Activated T-helper 9 cell treated with anti-CD3 and anti-CD28 coated beads, Interleukin-2, amount 50 U/mL, for 16 hours (primary cell): ENCODE measurements at places on chromosomes 6 and 20.

GRCh38 chr6:102300350-102300749 lies 906.8 kb downstream of the GRIK2 start:
- DNase-seq = no peak

GRCh38 chr20:25309395-25310267 lies 61.7 kb downstream of the PYGB start:
- DNase-seq = no peak

- no peak for DNase-seq
Measured at GRCh38 chr20:33339515-33340058, 56.6 kb downstream of the BPIFB1 start.

GRCh38 chr20:35283441-35284266 lies 918 bp downstream of the EIF6 start:
- no peak for DNase-seq

DNA sequence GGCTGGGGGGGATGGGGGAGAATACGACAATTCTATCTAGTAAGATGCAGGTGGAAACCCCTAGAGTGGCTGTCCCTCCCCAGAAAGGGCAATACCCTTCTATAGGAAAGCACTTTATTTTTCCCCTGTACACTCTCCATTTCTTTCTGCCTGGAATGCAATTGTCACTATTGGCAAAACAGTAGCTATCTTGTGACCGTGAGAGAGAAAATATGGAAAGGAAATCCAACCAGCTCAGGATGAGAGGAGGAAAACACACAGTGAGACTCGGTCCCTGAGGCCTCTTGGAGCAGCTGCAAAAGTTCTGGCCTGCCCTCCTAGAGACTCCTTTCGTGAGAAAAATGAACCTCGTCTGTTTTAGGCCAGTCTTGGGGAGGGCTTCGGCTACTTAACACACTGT lies 43.4 kb downstream of the FAM50B start:
- DNase-seq = no peak

DNA sequence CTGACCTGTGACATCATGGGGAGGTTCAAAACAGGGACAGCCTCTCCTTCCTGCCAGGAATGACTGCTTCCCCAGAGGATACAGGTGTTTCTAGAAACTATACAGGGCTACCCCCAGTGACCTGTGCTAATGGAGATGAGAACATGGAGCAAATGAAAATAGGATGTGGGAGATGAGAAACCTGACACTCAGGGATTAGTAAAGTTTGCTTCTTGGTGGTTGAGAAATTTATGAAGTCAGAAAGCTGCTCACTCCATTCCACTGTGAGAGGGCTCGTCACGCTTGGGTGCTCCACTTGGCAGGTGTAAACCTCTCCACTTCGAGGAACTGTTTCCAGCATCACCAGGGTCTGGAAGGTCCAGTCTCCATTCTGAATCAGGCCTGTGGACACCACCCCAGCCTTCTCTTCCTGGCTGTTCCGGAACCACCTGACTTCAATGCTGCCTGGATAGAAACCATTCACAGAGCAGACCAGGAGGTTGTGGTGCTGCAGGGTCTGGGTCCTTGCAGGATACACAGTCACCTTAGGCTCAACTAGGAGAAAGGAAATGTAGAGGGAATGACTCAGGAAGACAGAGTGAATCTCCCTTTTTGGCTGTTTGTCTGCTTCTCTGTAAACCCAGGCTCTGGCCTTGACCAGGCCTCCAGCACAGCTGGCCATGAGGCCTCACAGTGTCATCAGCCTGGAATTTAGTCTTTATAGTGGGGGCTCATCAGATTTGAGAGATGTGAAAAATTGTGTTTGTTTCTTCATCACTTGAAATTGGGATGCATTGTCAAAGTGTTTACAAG lies 10.8 kb downstream of the HLA-DRB5 start:
- no peak for DNase-seq

GRCh38 chr6:47238456-47238995 lies 71.2 kb downstream of the TNFRSF21 start:
- no peak for DNase-seq
